NCI-H1105 treated with DMSO at 0.1 percent for 48 hours (cell line): ENCODE measurements at places on chromosomes 13 and 19.
A peak's percentile ranks its signal among the peaks of the same experiment; 100 is the strongest.

DNA sequence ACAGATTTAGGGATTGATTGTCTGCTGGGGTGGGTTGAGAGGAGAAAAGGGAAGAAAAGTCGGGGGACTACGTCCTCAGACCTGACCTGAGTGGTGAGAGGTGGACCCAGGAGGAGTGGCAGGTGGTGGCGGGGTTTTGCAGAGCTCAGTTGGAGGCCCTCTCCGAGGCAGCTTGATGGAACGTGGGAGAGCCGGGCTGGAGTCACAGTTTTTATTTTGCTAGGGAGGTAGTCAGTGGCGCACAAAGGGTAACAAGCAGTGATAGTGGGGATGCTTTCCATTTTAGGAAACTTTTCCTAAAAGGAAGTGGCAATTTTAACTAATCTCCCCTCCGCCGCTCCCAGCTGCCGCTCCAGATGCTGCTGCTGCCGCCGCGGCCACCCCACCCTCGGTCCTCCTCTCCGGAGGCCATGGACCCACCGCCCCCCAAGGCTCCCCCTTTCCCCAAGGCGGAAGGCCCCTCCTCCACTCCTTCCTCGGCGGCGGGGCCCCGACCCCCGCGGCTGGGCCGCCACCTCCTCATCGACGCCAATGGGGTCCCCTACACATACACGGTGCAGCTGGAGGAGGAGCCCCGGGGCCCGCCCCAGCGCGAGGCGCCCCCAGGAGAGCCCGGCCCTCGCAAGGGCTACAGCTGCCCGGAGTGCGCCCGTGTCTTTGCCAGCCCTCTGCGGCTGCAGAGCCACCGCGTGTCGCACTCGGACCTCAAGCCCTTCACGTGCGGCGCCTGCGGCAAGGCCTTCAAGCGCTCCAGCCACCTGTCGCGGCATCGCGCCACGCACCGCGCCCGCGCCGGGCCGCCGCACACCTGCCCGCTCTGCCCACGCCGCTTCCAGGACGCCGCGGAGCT, 1.1 kb upstream of the ZNF581 start:
- no peak for DNase-seq

DNA sequence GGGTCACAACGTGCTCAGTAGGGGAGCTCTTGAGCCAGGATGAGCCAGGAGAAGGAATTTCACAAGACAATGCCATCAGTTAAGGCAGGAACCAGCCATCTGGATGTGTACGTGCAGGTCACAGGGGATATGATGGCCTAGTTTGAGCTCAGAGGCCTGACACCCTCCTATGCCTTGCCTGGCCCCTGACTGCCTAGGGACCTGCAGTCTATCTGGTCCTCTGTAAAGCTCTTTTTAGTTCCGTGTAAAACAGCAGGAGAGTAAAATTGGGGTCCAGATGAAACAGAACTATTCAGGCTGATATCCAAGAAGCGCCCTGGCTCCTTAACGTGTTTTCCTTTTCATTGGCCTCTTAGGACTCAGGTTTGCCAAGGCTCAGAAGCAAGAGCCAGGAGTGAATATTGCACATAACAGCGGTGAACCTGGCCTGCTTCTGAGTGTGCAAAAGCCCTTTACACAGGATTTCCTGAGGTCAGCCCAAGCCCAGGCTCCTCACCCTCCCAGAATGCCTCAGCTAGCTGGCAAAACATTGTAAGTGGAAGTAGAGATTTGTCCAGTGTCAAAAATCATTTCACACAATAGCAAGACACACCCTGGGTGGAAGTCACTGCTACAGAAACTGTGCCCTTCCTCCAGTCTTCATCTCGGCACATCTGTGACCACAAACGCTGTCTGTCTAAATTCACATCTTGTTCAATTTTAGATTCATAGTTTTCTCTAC, 777.2 kb downstream of the UQCRFS1 start:
- no peak for DNase-seq

DNA sequence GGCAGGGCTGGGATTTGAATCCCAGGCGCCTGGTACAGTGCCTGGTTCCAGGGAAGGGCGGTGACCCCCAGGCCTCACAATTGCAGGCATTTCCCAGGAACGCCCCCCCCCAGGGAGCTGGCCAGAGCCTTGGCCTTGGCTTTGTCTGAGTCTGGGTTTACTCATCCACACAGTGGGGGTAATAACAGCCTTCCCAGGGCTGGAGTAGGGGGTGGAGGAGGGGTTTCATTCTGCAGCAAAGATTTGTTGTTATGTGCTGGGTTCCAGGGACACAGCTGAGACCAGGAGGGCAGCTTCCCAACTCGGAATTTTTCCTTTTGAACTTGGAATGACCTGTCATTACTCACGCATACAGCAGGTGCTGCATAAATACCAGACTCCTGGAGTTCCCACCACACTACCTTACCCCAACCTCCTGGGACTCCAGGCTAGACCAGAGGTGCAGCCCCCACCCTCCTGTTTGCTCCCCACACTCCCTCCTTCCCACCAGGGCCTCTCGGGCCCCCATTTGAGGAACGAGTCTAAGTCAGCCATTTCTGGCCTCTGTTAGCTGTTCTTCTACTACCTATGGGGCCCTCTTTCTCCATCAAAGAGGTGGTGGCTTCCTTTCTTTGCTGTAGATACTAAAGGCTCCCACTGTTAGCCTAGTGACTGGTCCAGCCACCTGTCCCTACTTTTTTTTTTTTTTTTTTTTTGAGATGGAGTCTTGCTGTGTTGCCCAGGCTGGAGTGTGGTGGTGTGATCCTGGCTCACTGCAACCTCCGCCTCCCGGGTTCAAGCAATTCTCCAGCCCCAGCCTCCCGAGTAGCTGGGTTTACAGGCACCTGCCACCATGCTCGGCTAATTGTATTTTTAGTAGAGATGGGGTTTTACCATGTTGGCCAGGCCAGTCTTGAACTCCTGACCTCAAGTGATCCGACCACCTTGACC, 1.6 kb upstream of the ADAMTS10 start:
- no peak for DNase-seq

DNA sequence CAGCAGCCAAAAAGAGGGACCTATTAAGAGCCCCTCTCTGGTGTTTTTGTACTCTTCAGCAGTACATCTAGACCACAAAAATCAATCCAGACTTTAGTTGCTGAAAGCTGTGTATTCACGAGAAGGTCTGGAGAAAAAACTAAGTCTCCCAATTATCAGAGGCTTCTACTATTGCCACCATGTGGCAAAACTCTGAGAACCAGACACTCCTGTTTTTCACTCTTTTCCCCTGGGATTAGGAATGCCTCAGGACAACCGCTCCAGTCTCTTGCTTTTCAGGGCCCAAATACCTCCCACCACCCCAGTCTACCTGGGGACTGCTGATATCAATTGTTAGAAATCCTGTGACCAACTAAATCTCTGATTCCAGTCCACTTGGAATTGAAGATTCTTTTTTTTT, 30.1 kb upstream of the OBI1 start:
- no peak for DNase-seq

GRCh38 chr19:6026390-6027227, 48.7 kb upstream of the RANBP3 start:
- DNase-seq = no peak

GRCh38 chr19:5288347-5288739, 52.3 kb downstream of the PTPRS start:
- no peak for DNase-seq

DNA sequence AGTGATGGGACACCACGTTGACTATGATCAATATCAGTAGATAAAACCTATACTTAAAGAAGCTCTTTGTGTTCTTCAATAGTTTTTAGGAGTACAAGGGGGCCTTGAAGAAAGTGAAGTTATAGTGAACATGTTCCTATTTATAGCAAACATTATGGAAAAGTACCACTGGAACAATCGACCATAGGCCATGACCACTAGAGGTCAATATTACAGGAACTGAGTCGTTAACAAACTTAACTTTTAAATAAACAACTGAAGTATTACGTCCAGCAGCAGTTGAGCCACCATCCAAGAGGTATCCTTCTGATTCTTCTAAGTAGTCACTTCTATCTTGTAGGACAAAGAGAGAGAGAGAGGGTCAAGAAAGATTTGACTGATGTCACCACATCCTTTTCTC, 391.0 kb upstream of the SLITRK5 start:
- DNase-seq = no peak

DNA sequence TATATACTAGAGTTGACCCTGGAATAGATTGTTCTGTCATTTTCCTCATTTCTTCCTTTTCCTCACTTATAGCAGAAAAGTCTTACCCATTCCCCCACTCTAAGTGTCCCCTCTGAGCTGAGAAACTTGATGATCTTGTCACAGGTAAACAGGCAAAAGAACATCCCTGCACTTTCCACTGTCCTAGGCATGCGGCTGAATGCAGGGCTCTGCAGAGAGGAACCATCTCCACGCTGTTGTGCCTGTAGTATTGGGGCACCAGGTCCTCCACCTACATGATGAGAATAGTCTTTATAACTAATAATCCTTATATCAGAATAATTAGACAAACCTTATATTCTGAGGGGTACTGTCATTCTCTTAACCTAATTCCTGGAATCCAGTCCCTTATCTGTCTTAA, 211.3 kb downstream of the RBM26 start:
- no peak for DNase-seq

DNA sequence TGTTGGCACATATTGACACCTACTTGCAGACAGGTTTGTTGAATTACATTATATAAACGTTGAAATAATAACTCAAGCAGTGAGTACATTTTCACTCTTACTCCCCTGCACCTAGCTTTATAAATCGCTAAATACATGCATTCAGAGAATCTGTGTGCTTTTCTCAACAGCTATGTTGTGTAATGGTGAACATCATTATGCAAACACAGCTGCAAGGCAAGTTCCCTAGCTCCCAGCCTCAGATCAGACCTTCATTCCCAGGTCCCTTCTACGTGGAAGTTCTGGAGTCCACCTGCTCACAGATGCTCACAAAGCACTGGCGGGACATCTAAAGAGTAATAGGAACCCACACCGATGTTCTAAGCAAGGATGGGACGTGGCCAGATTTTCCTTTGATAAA, 86.8 kb upstream of the PEG3 start:
- no peak for DNase-seq

GRCh38 chr19:47094557-47095475, 18.8 kb downstream of the ZC3H4 start:
- no peak for DNase-seq

DNA sequence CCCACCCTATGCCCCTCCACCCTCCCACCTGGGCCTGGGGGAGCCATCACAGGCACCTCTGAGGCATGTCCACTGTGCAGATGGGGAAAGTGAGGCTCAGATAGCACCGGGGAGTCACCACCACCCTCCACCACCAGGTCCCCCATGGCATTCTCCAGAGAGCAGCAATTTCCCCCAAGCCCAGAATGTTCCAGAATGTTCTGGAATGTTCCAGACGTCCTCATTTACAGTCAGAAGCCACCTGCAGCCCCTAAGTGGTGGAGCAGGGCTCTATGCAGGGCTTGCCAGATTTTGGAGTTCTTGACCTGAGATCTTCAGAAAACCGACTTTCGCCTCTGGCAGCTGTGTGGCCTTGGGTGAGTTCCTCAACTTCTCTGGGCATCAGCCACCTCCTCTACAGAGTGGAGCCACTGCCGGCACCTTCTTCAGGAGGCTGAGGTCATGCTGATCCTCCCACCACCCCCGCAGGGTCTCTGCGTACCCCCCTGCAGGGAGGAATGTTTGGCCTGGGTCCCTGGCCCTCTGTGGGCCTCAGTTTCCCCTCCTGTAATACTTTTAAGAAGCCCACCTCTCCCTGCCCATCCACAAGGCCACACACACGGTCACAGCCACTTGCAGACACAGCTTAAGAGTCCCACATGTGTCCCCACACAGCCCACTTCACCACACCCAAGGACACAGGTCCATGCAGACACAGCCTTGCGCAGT, 6.2 kb downstream of the FUT5 start:
- DNase-seq = no peak

GRCh38 chr19:13865571-13866462, 11.1 kb upstream of the NANOS3 start:
- DNase-seq = peak; percentile 51

- no peak for DNase-seq
These were observed 5.9 kb downstream of the TRAPPC6A start for GRCh38 chr19:45172173-45172572.

GRCh38 chr13:52070929-52071523, 46.5 kb downstream of the UTP14C start:
- no peak for DNase-seq

- no peak for DNase-seq
These were observed 1.7 kb downstream of the NR2F6 start for GRCh38 chr19:17243830-17244617.

GRCh38 chr13:99320693-99321481, 13.7 kb upstream of the GPR183 start:
- DNase-seq = no peak
